Kasumi-1 (cell line): ENCODE measurements at places on chromosomes 2 and 18.

GRCh38 chr2:43559391-43560230 lies 36.2 kb downstream of the THADA start:
- no peak for DNase-seq

- no peak for DNase-seq
Measured at GRCh38 chr2:64221935-64222334, 77.7 kb upstream of the PELI1 start.

DNA sequence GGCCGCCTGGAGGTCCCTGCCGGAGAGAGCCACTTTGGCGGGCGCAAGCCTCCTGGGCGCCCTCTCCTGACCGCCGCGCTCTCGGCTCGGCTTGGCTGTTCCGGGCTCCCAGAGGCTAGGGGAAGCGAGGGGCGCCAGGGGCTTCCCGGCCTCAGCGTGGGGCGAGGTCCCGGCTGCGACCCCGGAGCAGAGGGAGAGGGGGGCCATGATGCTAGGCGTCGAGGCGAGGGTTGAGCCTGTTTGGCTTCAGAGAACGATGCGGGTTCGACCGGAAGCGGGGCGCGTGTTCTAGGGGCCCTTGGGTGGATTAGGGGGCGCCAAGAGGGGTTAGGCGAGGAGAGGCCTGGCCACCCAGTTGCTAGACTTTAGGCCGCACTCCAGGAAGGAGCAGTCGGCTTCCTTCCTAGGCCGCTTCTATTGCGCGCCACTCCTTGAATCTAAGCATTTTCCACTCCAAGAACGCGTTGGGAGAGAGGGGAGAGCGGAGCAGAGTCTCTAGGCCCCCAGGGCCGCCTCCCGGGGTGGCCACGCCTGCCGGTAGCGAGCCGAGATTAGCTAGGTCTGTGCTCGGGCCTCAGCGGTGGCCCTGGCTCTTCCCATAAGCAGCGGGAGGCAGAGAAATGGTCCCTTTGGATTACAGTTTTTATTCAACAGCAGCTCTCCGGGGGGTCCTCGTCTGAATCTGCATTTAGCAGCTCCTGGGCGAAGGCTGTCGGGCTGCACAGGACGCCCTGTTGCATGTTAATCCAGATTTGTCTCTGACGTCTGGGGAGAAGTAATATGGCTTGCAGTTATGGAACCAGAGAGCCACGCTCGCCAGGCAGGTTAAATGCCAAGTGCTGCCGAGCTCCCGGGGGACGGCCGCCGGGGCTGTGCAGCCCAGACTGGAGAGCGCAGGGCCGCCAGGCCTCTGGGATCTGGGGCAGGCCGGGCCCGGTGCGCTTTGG lies 11.3 kb downstream of the MEIS1 start:
- DNase-seq, result no peak

DNA sequence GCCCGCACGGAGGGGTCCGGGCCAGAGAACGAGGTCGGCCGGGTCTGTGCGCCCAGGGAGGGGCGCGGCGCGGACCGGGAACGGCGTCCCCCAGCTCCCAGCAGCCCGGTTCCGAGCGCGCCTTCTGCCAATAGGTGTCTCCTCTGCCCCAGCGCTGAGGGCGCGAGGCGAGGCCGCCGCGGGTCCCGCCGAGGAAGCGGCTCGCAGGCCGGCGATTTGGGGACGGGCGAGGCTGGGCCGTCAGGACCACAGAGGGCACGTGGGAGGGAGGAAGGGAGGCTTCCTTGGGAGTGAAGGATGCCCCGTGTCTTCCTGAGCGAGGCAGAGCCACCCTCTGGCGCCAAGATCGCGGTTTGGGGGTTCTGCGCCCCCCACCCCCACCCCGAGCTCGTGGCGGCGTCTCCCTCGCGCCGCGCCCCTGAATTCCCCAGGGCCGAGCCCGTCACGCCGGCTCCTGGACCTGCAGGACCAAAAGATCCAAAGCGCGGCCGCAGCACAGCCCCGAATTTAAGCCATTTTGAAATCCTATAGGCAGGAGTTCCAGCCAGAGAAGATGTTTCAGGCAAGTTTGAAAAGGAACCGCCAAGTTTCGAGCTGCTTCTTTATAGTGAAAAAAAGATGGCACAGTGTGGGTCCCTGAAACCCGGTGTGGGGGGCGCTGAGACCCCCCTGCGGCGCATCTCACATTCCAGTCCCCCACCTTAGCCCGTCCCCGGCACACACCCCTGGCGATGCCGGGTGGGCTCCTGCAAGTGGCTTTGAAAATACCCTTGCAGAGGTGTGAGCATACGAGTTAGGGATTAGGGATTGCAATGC lies 909 bp downstream of the NFATC1 start:
- DNase-seq, result no peak

GRCh38 chr18:62749389-62749788 lies 34.0 kb downstream of the PHLPP1 start:
- DNase-seq, result no peak

- DNase-seq, result peak; percentile 19
Measured at GRCh38 chr2:210503001-210503623, 26.6 kb upstream of the LANCL1 start.

DNA sequence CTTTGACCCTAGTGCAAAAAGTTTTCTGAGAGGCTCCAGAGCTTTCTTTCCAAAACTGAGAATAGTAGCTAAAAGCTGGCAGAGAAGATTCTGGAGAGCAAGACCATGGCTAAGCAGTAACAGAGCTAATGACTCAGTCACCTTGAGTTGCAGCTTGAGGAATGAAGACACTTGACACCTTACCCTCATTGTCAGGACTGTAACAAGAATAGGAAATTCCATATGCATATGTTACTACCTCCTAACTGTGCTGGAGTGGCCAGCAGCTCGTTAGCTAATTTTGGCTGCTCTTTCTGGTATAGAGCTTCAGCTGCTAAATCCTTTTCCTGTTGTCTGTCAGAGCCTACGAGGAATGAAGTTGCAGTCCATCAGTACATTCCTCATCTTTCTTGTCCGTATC lies 68.6 kb upstream of the LHCGR start:
- DNase-seq, result no peak

- peak; percentile 1 for DNase-seq
Measured at GRCh38 chr2:19312949-19313348, 45.5 kb downstream of the OSR1 start.

DNA sequence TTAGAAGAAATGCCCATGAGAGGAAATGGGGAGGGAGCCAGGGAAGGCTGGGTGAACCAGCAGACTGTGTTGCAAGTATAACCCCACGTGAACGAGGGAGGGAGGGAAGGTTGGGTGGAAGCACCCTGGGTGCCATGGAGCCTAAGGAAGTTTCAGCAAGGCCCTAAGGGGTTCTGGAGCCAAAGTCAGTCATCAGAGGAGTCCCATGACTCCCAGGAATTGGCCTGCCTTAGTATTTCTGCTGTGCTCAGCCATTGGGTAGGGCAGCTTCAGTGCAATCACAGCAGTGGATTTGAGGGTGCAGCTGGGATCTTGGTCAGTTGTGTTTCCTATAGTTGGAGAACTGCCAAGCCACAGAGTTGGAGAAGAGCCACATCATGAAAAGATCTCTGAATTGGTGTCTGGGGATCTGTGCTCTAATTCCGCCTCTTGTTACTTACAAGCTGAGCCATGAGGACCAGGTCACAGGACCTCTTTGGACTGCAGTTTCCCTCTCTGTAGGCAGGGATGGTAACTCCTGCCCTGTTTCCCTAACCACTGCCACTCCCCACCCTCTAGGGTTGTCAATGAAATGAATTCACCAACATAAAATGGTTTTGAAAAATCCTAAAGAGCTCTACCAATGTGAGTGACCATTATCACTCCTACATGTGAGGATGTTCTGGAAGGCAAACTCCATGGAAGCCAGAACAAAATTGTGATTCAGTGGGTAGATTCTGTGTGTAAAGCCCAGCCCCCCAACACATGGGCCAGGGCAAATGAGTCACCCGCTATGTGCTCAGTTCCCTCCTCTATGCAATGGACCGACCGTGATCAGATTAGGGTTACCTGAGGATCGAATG lies 108.9 kb downstream of the CLIP4 start:
- no peak for DNase-seq

DNA sequence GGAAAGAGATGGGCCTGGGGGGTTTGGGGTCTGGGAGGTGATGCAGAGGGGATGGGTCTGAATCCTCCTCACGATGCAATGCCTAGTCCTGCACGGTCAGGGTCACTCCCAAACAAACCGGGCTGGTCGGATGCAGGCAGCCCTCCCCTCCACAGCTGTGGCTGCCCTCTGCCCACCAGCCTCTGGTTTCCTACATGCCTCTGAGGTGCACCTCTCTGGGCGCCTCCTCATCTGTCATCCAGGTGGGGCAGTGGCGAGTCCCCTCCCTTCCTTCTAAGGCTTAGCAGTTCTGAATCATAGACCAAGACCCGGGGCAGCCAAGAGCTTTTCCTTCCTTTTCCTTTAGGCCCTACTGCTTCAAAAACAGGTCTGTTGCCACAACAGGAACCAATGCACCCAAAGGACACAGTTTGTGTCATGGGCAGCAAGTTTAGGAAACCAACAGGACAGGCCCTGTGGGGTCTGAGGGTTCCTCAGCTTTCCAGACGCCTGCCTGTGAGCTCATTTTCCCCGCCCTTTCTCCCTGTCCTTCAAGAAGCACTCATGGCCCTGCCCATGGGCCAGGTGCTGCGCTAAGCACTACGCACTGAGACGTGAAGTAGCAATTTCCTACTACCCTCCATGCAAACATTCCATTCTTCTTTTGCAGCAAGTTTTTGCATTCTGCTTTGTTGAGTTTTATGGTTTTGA lies 6.5 kb upstream of the MAL start:
- no peak for DNase-seq
